ENCODE measurements at places on chromosomes 5 and 9.

GRCh38 chr5:59236986-59237385 is 654.1 kb downstream of the RAB3C start:
- no peak for ATAC-seq

DNA sequence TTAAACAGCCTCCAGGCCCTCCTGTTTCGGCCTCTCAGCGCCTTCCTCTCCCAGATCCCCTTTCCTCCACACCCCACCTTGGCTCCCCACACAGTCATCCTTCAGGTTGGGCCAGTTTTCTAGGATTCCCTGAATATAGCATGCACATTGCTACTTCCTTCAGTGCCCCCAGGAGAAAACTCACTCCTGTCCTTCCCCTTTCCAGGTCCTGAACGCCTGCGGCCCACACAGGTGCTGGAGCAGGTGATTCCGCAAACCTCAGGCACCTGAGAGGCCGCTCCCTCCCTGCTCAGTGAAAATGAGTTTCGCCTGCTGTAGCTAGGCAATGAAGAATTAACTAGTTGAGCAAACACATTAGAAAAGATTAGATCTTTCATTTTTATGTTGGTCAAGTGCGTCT is 185.0 kb downstream of the MED10 start:
- no peak for ATAC-seq

GRCh38 chr9:33144551-33144950 is 22.6 kb downstream of the B4GALT1 start:
- ATAC-seq = no peak

GRCh38 chr5:56048124-56048523 is 53.4 kb upstream of the IL6ST start:
- no peak for ATAC-seq

- ATAC-seq = no peak
Measured at GRCh38 chr5:175680463-175680862, 22.6 kb downstream of the HRH2 start.

GRCh38 chr5:143880178-143880577 is 68.2 kb downstream of the HMHB1 start:
- no peak for ATAC-seq

GRCh38 chr9:131484051-131484445 is 18.7 kb upstream of the POMT1 start:
- ATAC-seq = no peak

GRCh38 chr9:110133059-110133458 is 74.9 kb downstream of the C9orf152 start:
- ATAC-seq = no peak

DNA sequence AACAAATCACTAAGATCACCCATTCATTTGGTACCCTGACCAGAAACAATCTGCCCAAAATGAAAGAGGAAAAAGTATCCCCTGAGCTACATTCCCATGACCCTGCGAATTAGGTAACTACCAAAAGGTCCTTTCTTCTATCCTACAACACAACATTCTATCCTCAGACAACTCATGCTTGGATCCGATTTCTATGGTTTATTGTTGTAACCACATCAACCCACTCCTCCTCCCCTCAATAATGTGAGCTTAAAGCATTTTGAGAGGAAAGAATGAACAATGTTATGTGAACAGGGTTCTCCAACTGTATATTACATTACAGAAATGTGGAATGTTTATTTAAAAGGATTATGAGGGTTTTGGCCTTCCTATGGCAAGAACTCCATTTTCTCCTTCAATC is 4.0 kb downstream of the SLC35D2 start:
- ATAC-seq = no peak

- no peak for ATAC-seq
Measured at GRCh38 chr9:96163161-96163560, 138.8 kb downstream of the HSD17B3 start.

GRCh38 chr5:97750576-97750975 is 567.5 kb upstream of the RIOK2 start:
- no peak for ATAC-seq

DNA sequence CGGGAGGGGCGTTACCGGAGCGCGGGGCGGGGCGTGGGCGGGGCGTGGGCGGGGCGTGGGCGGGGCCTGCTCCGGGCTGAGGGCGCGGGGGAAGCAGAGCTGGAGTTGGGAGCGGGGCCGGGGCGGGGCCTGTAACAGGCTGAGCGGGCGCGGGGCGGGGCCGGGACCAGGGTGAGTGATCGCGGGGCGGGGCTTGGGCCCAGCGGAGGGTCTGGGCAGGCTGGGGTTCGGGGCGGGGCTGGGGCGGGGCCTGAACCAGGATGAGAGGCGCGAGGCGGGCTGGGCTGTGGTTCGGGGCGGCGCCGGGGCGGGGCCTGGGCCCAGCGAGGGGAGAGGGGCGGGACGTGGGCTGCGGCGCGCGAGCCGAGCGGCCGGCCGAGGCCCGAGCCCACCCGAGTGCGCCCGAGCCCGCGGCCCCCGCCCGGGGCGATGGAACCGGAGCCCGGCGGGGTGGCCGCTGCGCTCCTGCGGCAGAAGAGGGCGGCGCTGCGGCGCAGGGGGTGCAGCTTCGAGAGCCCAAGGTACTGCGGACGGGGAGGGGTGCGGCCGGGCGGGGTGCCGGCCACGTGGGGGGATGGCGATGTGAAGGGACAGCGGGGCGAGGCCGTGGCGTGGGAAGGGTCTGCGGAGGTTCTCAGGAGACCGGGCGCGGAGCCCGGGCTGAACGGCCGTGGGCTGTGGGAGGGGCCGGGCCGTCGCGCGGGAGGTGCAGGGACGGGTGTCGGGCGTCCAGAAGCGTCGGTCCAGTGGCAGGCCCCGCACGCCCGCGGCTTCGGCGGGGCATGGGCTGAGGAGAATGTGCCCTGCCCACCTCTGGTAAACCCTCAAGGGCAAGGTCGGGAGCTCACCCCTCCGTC is 39.5 kb upstream of the GARNL3 start:
- ATAC-seq = peak; percentile 79

- no peak for ATAC-seq
Measured at GRCh38 chr5:154826-155225, 36.5 kb upstream of the LRRC14B start.

DNA sequence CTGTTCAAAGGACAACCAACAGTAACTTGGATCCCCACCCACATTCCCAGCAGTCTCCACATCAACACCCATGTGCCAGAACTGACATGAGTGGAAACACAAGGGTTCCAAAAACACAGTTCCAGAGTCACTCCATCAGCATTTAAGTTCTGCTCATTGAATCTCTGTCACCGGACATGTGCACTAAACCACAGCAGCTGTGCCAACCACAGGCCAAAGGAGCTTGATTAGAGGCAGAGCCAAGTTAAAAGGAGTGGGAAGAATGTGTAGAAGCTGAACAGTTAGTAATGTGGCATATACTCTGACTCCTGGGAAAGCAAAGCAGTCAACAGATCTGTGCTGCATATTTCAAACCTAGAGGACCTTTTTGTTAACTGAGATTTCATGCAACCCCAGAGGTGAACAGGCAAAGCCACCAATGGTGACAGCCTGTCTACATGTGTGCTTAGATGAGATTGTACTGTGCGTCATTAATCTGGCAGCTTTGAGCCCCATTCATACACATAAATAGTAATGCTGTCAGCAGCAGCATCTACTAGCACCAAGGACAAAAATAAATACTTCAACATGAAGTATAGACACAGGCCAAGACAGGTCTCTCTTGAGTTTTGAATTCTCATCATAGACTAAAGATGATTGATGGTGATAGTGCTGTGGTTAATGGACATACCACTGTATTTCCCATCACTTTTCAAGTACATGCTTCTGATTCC is 16.4 kb upstream of the FST start:
- ATAC-seq = no peak

DNA sequence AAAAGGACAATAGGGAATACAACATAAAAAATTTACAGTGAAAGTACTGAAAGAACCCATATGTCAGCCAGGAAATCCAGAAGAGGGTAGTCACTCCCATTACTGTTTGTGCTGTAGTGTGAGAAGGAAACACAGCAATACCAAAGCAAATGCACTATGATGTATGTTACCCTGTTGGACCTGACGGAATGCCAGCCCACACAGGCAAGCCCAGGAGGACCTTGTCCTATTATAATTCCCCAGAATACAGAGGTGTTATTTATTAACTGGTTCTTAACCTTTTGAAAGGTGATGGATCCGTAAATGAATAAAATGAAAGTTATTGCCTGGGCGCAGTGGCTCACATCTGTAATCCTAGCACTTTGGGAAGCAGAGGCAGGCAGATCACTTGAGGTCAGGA is 79.0 kb downstream of the GDA start:
- ATAC-seq = no peak
